ENCODE measurements at places on chromosomes 3 and 15. TPM values are rescaled to one million over a fixed set of nuclear protein-coding genes. Genes with fewer than 3 reads are reported as not detected.

Gene FHIT
- 35.8 TPM for polyA plus RNA-seq

- no peak for DNase-seq
Measured at GRCh38 chr3:138043266-138044029, 33.5 kb downstream of the CLDN18 start.

GRCh38 chr3:43707998-43708397 lies 17.3 kb downstream of the ABHD5 start:
- no peak for DNase-seq

Gene SNURF
- 18.3 TPM for polyA plus RNA-seq

DNA sequence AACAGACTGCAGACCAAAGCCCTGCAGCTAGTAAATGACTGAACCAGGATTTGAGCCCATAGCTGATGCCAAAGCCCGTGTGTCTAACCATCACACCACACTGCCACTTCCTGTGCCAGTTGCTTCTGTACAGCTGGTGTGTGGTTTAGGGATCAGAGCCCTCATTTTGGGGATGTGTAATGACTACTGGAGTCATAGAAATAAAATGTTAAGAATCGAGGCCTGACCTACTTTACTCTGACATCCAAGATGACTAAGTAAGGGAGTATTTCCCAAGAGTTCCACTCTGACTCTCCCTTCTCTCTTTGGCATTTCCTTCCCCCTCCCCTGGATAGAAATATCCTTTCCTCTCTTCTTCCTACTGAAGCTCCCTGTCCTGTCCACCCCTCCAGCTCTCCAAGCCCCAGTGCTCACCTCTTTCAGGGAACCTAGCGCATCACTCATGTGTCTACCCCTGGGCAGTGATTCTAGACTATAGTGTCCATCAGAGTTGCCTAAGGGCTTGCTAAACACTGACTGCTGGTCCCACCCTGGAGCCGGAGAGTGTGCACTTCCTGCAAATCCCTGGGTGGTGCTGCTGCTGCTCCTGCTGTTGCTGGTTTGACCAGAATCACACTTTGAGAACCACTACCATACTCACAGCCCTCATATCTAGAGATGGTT lies 53.8 kb downstream of the MGLL start:
- no peak for DNase-seq
